ENCODE measurements at places on chromosomes 4 and X.
A peak's percentile ranks its signal among the peaks of the same experiment; 100 is the strongest.

- DNase-seq, result no peak
Observed at GRCh38 chrX:101813200-101813599, 118.6 kb downstream of the ZMAT1 start.

DNA sequence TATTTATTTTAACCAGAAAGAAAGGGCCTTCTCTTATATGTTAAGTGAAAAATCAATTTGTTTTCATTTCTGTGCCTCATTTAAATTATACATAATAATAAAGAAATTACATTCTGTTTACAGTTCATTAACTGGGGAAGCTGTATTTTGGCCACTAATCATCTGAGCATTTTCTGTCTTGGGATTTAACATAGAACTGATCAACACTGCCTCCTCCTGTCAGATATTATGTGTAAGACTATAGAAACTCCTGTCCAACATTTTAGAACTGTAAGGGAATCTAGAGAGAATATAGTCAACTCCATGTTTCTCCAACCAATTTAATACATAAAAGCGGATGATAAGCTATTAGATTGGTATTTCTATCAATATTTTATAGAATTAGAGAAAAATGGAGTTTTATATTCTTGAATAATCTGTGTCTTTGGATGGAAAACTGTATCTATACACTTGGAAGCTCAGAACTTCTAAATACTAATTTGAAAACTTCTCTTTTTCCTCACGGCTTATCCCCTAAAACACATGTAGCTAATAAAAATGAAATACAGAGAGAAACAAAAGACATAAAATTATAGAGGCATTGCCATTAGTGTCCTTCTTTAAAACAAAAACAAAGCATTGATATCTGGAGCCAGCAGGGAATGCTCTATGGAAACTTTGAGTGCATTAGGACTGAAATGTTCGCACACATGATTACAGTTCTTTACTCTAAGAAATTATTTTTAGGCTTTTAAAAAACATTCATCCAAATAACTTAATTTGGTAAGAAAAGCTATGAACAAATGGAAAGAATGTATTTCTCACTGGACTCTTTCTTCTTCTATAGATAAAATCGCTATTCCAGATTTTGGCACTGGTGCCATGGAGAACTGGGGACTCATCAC, 33.1 kb downstream of the ENPEP start:
- DNase-seq, result no peak

DNA sequence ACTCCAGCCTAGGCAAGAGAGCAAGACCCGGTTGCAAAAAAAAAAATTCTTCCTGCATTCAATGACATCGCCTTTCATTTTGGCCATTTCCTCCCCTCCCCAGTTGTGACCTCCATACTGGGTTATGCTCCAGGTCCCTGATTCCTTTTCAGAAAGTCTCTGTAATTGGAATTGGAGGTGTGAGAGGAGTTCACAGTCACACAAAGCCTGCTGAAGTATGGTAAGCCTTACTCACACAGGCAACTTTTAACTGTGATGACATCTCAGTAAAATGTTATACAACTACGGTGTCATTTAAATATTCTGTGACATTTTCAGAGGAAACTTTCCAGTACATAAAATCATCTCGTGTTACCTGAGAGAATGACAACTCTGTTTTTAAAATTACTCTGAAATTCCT, 73.6 kb downstream of the CEP44 start:
- DNase-seq, result no peak

DNA sequence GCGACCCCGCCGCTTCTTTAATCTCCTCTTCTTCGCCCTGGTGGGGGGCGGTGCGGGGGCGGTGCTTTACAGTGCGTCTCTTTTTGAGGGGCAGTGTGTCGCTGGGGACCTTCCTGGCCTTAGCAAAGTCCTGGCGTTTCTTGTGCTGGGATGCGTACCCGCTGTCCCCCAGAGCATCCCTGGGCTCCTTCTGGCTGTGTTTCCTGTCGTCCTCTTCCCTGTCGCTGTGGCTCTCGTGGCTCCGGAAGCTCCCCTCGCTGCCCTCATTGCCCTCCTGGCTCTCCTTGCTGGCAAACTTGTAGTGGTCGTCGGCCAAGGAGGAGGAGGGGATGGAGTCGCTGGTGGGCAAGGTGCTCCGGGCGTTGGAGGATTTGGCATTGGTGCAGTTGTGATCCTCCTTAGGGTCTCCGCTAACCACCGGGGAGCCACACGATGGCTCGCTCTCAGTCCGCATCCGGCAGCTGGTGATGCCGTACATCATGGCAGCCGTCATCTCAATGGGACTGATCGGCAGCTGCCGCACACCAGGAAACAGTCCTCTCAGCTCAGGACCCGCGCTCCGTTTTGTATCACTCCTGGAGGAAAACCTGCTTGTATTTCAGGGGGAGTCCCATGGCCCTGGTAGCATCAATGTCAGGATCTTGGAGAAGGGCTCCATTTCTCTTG, 30.4 kb upstream of the TMSB15A start:
- no peak for DNase-seq

DNA sequence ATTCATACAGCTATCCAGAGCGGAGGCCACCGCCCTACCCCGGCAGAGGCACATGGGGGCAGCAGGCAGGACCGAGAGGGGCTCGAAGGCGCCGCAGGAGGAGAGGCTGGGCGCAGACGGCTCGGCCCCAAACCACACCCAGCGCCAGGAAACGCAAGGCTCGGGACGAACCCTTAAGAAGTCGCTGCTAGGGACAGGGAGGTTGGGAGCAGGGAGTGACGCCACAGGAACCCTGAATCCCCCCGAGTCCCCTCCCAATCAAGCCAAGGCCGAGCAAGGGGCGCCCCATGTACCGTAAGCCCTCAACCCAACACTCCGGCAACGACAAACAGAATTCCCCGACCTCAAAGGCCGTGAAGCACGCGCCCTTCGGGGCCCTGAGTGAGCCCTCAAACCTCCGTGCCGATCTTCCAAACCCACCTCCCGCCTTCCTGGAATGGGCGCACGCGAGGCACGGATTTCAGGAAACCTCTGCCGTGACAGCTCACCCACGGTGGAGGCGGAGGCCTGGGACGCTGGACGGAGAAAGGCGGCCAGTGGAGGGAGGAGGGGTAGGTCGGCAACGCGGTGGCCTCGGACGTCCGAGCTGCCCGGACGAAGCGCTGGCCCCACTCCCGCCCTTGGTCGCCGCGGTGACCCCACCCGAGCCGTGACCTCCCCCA, 1.8 kb downstream of the ZFYVE28 start:
- DNase-seq, result no peak

- DNase-seq, result no peak
Observed at GRCh38 chr4:182749667-182750167, 167.5 kb downstream of the DCTD start.

- DNase-seq, result no peak
Observed at GRCh38 chr4:163284304-163284703, 48.1 kb downstream of the NPY1R start.

DNA sequence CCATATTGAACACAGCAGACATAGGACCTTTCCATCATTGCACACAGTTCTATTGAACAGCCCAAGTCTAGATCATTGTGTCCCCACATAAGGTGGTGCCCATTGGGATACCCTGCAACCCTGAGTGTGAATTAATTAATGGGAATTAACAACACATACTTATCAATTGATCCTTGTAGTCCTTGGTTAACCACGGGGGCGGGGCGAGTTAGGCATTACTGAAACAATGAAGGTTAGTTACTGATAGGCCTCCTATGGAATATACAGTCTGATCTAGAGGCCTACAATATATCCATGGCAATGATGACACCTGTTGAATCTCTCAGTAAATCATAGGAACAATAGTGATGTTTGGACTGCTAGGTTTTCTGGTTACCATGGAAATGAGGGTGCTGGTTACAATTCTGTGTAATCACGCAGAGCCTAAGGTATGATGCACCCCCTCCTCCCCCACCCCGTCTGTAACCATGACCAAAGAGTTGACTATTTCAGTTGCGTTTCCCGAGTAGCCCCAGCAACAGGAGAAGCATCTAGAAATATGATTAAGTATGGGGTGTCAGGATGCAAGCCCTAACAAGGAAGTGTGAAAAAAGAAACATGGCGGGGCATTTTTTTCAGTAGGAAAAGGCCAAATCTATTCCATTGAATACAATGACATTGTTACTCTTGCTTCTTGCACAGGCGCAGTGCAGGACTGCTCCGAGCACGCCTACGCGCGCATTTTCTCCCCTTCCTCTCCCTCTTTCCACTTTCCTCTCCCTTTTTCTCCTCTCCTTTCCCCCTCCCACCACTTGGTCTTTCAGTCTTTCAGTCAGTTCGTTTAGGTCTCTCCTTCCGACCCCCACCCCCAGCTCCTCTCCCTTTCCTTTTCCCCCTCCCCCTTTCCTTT, 677 bp upstream of the NONO start:
- DNase-seq, result peak; percentile 52

- DNase-seq, result no peak
Observed at GRCh38 chr4:97498875-97499274, 644.4 kb downstream of the STPG2 start.

DNA sequence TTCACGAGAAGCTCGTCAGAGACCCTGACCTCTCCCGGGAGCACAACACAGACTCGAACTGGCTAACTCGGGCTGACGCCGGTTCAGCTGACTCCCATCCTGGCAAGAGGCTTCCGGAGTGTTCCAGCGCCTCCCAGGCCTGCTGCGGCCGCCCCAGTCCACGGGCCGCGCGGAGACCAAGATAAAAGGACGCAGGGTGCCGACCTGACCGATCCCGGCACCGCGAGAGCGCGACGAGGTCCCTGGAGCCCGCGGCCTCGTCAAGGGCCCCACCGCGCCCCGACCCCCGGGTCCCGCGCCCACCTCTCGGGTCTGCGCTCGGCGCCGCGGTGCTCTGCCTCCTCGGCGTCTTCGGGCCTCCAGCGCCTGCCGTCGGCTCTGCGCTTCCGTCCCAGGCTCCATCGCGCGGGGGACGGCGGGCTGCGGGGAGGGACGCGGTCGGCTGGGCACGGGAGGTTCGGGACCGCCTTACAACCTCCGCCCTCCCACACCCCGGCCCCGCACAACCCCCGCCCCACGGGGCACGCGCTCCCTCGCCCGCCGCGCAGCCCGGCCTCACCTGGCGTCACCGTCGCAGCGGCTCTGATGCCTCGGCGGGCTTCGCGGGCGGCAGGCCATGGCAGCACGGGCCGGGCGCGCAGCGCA, 426 bp downstream of the SLBP start:
- no peak for DNase-seq

GRCh38 chrX:37000140-37000539, 8.0 kb upstream of the FAM47C start:
- no peak for DNase-seq

GRCh38 chr4:19010761-19011160, 989.2 kb upstream of the LCORL start:
- no peak for DNase-seq
